ENCODE measurements at places on chromosomes 6 and 20.
A peak's percentile ranks its signal among the peaks of the same experiment; 100 is the strongest.

DNA sequence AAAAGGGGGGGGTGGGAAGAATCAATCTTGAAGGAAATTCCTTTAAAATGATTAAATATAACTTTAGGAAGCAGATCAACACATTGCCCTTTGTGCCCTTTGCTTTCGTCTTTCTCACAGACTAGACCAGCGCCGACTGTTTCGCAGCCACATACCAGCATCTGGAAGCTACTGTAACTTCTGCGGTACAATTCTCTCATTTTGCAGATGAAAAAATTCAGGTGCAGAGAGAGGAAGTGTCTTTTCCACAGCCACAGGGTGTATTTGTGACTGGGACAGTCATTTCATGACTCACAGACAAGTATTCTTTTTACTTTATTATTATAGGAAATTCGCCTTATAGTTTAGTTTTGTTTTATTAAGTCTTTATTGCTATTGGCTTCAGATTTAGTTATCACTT, 84.2 kb downstream of the UST start:
- no peak for DNase-seq

DNA sequence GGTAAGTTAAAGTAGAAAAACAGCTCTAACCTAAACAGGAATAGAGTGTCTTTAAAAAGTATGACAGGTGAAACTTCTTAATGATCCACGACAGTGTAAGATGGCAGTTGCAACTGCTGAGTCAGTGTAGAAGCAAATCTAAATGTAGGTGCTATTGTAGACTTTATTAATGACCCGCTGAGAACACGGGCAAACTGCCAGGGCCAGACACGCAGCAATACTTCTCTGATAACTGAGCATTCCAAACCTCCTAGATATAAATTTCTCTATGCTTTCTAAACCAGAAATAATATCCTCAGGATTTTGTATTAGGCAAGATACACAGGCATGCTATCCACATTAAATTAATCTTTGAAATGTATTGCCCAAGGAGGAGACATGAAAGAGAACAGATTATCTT, 1076.4 kb downstream of the HACE1 start:
- DNase-seq = peak; percentile 76

DNA sequence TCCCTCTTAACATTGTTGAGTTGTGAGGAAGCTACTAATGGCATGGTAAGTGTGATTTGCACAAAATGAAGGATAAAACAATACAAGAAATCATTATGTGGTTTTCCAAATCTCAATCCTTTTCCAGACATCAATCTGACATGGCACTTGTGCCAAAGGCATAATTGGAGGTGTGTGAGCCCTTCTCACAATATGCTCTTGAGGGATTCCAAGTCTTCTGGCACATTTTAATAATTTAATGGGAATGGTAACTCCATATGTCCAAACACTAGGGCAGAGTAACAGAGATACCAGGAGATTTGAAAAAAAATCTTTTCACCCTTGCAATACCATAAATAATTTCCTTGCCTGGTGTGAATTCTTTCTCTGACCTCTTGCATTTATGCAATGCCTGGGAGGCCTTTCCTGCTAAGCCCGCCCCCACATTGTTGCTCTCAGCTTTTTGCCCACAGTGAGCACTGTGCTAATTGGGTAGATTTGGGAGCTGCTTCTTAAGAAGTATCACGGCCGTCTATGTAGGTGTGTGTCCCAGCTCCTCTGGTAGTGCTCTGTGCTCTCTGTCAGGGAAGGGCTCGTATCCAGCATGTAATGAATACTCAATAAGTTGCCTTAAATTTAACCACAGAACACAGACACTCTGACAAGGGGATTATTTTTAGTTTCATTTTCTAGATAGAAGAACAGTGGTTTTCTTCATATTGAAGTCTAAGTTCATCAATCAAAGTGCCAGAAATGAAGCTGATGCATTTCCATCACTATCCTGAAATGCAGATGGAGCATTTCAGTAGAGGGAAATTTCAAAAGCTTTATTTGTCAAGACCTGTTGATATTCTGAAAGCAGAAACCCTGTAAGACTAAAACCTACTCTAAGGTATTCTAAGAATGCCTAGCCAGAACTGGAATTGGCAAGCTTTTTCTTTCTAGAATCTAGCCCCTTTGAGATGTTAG, 54.4 kb upstream of the CEP85L start:
- DNase-seq = no peak

GRCh38 chr6:170442596-170442995, 110.5 kb downstream of the PSMB1 start:
- DNase-seq = no peak

GRCh38 chr6:24396824-24397223, 5.9 kb upstream of the MRS2 start:
- DNase-seq = no peak

DNA sequence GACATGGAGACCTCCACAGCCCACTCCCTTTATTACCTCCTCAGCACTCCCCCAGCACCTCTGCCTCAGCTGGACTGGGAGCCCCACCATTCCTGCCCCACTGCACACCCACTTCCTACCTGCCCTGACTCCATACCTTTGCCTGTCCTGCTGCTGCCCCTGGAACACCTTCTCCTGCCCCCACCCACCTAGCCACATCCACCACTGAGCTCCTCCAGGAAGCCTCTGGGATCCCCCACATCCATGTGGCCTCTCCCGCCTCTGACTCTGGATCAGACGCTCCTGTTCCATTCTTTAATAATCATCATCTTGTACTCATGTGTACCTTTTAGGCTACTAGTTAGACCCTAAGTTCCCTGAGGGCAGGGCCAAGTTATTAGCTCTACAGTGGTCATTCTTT, 2.2 kb upstream of the SDCBP2 start:
- DNase-seq = no peak

DNA sequence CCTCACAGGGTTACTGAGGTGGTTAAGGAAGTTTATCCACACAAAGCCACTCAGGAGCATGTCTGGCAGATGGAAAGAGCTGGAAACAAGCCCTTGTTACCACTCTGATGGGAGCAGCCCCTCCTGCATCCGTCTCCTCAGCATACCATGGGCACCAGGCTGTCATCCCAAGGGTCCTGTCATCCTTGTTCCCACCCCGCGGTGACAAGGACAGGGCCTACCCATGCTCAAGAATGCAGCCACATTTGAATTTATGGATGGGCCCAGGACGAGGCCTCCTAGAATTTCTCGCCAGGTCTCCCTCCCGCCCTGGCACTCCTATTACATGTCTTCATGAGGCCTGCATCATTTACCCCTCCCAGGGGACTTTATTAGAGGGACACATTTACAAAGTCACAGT, 60.0 kb downstream of the NPEPL1 start:
- DNase-seq = no peak

GRCh38 chr6:75024828-75025227, 181.0 kb downstream of the COL12A1 start:
- no peak for DNase-seq

GRCh38 chr6:3314621-3315467, 56.1 kb downstream of the PSMG4 start:
- no peak for DNase-seq

DNA sequence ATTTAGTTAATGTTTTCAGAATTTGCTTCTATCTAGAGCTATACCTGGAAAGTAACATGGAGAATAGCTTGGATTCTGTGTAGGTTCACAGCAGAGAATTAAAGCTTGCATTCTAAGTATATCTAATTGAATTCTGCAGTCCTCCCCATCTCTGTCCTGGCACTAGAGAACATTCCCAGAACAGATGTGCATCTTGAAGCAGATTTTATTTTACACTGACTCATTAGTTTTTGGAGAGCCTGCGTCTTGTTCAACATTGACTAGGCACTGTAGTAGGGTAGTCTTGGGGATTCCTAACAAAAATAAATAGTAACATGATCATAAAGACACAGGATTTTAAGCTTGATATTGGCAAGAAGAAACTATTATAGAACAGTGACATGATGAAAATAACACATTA, 36.2 kb upstream of the BAG2 start:
- DNase-seq = no peak

GRCh38 chr6:129434091-129434490, 275.9 kb downstream of the ARHGAP18 start:
- DNase-seq = no peak

DNA sequence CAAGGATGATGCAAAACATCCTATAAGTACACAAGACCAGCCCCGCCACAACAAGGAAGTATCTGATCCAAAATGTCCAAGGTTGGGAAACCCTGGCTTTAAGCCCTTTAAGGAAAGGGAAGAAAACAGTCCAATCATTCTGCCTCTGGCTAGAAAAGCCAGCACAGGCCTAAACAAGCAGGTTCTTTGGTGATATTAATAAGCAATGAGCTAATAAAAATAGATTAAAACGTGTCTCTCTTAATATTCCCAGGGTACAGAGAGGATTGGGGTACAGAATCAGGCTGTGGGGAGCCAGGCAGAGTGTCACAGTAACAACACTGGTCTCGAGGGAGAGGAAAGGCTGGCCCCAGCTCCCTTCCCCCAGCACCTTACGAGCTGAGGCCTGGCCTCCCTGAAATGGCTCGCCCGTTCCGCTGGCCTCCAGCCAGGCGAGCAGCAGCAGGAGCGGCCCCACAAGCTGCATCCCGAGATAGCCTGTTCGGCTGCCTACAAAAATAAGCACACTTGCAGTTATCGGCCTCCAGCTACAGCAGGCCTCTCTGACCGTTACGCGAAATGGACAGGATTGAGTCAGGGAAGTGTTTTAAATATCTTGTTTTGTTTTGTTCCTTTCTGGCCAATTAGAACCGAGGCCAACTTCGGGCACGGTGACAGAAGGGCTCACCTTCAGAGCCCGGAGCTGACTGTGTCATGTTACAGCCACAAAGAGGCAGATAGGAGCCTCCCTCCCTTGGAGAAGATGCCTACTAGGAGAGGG, 4.0 kb upstream of the ZMYND8 start:
- peak; percentile 76 for DNase-seq

DNA sequence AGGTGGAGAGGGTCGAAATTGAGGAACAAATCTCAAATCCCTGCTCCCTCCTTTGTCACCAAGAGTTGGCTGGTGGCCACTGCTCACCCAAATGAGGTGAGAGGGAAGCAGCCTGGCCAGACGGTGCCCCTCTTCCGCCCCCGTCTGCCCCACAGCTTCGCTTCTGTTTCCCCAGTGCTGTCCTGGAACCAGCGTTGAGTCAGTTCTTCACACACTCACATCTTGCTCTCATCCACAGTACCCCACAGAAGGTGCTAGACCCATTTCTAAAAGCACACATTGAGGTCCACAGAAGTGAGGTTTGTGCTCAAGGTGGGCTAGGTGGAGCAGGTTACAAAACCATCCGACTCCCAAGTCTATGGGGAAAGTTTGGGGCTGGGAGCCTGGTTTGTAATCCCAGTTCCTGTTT, 3.8 kb downstream of the CEBPB start:
- DNase-seq = no peak

DNA sequence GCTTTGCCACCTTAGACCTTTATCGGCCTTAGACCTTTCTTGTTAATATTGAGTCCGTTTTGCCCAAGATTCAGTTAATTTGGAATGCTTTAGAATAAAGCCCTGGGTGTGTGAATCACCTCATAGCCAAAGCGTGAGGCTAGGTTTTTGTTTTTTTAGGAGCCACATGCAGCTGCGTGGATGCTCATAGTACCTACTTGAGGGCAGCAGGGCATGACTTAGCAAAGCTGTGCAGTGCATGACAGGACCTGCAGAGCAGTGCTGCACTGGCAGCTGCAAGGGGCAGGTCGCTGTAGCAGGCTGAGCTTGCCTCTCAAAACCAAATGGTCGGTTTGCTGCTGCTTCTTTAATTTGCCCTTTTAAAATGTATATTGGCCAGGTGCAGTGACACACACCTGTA, 116.1 kb downstream of the JAG1 start:
- DNase-seq = no peak

GRCh38 chr6:12047304-12047703, 35.2 kb downstream of the HIVEP1 start:
- DNase-seq = no peak

Data from COR-L47 (cell line).